ENCODE measurements at places on chromosomes 12 and 14.
A peak's percentile ranks its signal among the peaks of the same experiment; 100 is the strongest.

- DNase-seq = no peak
Measured at GRCh38 chr14:103317976-103318580, 16.0 kb upstream of the EIF5 start.

- no peak for DNase-seq
Measured at GRCh38 chr12:62774794-62775193, 160.2 kb downstream of the PPM1H start.

DNA sequence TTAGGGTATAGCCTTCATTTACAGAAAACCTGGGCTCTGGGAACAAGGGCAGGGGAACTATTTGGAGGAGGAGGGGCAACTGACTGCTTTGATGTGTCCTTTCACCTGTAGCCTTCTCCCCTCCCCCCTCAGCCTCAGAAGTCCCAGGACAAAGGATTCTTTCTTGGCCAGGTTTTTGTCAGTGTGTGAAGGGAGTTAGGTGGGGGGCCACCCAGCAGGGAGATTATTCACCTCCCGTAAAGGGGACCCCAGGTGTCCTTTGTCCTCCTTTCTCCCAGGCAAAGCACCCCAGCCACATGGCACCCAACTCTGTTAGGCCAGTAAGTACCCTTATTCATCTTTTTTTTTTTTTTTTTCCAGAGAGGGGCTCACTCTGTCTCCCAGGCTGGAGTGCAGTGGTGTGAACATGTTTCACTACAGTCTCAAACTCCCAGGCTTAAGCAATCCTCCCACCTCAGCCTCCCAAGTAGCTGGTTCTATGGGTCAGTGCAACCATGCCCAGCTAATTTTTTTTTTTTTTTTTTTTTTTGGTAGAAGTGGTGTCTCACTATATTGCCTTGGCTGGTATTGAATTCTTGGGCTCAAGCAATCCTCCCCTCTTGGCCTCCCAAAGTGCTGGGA, 723 bp upstream of the NFE2 start:
- no peak for DNase-seq

- no peak for DNase-seq
Measured at GRCh38 chr14:79502136-79502750, 709.1 kb downstream of the DIO2 start.

DNA sequence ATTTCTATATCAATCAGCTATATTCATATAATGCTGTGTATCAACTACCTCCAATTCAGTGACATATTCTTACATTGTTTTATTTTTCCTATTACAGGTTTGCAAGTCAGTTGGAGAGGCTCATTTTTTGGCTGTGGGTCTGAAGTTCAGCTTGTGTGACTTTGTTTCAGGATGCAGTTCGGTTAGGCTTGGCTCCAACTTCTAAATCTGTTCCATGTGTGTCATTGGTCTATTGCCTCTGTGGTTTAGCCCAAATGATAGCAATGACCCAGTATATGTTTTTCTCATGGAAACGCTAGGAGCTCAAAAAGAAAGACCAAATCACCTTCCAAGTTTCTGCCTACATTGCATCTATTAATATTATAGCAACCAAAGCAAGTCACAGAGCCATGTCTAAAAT, 848.6 kb upstream of the LRFN5 start:
- DNase-seq = no peak

- no peak for DNase-seq
Measured at GRCh38 chr12:54564768-54565167, 15.4 kb downstream of the PDE1B start.

- DNase-seq = no peak
Measured at GRCh38 chr12:68962877-68963855, 30.2 kb upstream of the CPM start.

DNA sequence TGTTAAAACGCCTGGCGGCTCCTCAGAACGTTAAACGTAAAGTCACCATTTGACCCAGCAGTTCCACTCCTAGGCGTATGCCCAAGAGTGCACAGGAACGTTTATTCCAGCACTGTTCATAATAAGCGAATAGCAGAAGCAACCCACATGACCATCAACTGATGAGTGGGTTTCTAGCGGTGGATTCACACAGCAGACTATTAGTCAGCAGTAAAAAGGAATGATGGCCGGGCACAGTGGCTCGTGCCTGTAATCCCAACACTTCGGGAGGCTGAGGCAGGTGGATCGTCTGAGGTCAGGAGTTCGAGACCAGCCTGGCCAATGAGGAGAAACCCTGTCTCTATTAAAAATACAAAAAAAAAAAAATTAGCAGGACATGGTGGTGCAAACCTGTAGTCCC, 22.4 kb upstream of the FBRSL1 start:
- DNase-seq = no peak

DNA sequence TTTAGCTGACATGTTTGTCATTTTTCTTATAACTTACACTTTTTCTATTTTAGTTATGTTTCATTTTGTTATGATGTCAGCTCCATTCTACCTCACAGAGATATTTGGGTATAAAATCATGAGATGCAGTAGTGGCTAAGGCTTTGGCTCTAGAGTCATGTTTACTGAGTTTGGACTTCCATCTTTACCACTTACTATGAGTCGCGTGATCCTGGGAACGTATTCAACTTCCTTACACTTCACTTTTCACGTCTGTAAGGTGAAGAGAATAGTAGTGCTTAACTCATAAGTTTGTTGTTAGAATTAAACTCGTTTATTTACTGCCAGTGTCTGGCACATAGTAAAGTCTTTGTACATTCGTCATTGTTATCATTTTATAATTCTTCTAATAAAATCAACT, 126.3 kb downstream of the ERC1 start:
- no peak for DNase-seq

- DNase-seq = peak; percentile 30
Measured at GRCh38 chr12:83826112-83826511, 1086.5 kb downstream of the SLC6A15 start.

- DNase-seq = no peak
Measured at GRCh38 chr14:100246809-100247428, 8.0 kb downstream of the YY1 start.

DNA sequence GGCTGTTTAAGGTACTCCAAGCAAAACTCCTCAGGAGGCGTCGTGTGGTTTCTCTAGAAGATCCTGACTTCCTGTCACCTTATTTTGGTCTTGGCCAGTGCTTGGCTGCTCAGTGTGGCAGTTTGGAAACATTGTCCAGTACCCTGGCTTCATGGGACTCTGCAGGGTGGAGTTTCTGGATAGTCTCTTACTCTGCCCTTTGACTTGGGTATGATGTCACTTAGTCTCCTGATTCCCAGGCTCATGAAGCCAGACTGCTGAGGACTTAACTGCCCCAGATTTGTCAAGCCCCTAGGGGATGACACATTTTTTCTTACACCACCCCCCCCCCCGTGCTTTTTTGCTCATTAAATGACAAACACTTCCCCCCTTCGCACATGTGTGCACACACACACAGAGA, 82.7 kb downstream of the ADCK1 start:
- no peak for DNase-seq

DNA sequence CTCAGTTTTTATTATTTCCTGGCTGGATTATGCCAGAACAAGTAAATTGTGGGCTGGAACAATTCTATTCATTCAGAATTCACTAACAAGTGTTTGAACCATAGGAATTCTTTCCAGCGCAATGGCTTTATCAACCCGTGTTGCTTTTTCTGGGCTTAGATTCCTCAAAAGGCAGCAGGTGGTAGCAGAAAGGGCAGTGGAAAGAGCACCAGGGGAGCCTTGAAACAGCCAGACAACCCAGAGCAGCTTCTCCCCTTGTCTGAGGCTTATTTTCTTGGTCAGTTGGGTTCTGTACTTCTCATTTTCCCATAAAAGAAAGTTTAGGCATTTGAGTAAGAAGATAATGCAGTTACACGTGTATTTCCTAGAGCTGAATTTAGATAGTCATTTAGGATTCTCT, 130.7 kb downstream of the OTOGL start:
- no peak for DNase-seq

DNA sequence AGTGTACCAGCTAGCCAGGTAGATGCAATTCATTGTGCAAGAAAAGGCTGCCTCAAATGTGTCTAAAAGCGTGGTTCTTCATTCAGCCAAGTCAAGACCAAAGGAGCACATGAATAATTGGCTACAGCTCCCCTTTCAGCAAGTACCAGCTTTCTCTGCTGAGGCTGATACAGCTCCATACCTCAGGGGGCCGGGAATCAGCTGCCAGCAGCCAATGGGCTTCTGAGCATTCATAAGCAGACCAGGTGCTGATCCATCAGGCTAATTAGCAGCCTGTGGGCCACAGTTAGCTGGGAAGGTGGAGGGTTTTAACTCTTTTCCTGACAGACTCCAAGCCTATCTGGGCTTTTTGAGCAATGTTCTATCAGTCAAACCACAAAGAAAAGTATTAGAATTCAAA, 264.7 kb downstream of the APAF1 start:
- DNase-seq = no peak

DNA sequence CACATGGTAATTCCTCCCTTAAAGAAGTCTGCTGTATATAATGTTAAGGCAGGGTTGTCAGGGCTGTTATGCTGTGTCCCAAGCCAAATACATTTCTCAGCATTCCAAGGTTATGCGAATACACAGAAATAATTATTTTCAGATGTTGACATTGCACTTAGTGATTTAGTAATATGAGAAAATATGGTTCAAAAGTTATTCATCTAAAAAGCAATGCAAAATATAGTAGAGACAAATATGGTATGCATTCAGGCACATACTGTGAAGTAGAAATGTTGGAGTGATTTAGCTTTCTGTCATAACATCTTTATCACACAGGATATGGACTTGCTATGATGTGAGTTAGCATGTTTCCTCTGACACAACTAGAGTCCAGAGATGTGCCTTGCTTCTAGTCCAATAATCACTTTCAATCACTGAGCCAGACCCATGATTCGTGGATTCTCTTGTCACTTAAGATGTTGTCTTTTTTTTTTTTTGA, 70.0 kb downstream of the PDE3A start:
- DNase-seq = no peak

DNA sequence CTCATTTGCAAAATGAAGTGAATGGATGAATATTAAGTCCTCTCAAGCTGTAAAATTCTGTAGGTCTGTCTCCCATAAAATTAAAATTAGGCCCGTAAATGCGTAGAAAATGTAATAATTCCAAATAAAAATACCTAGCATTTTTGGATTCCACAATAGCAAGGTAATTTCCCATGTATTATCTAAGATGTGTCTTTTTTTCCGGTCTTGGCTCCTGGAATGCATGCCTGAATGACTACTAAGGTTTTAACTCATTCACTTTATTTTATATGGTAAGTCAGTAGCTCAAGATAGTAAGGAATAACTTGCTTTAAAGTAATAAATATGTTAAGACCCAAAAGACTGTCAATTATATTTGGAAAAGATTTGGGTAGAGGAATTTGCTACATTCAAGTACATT, 11.1 kb downstream of the TXNRD1 start:
- DNase-seq = no peak

- DNase-seq = peak; percentile 70
Measured at GRCh38 chr12:48980953-48981756, 3.0 kb downstream of the WNT1 start.

DNA sequence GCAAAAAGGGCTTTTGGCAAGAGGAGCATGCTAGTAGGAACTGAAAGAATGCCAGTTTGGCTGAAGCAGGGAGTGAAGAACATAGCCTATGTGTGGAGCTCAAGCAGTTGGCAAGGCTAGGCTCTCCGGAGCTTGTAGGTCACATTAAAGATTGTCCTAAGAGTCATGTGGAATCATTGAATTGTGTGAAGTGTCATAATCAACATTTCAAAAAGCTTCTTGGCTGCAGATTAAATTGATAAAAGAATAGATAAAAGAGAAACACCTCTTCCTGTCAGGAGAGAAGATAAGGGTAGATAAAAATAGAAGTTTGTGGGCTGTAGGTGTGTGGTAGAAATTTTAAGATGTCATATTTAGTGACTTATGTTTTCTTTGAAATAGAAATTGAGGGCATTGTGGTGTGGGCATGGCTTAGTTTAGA, 36.1 kb downstream of the CPSF6 start:
- DNase-seq = no peak

DNA sequence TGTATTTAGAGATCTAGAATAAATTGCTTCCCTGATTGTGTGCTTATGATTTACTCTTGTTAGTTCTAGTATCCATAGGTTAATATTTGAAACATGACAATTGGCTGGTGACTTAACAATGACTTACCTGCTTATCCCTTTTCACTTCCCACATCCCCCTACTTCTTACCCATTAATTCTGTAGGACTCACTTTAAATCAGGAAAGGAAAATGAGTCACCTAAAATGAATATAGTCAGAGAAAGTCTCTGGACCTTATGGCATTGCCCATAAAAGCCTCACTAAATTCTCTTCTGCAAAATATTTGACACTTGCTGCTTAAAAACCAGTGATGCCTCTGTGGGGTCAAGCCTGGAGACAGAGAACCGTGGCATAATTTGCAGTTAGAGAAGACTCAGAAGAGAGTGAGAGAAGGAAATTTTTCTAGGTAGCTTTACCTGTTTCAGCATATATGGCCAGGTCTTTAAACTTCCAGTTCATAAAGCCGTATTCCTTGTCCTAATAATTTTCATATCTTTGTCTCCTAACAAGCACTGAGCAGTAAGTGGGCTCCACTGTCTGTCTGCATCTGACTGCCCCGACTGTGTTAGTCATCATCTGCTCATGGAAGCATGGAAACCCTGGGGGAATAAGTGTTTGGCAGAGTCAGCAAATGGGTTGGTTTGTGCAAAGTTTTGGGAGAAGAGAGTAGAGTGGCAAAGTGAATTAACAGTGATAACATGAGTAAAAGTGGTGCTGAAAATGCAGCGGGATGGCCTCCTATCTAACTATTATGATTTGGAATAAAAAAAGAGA, 294.4 kb downstream of the AKAP6 start:
- no peak for DNase-seq

GRCh38 chr12:105235281-105235731, 668 bp downstream of the APPL2 start:
- DNase-seq = no peak

- DNase-seq = peak; percentile 73
Measured at GRCh38 chr12:7188562-7189397, 706 bp upstream of the PEX5 start.

- no peak for DNase-seq
Measured at GRCh38 chr12:132460571-132460970, 29.4 kb upstream of the FBRSL1 start.

DNA sequence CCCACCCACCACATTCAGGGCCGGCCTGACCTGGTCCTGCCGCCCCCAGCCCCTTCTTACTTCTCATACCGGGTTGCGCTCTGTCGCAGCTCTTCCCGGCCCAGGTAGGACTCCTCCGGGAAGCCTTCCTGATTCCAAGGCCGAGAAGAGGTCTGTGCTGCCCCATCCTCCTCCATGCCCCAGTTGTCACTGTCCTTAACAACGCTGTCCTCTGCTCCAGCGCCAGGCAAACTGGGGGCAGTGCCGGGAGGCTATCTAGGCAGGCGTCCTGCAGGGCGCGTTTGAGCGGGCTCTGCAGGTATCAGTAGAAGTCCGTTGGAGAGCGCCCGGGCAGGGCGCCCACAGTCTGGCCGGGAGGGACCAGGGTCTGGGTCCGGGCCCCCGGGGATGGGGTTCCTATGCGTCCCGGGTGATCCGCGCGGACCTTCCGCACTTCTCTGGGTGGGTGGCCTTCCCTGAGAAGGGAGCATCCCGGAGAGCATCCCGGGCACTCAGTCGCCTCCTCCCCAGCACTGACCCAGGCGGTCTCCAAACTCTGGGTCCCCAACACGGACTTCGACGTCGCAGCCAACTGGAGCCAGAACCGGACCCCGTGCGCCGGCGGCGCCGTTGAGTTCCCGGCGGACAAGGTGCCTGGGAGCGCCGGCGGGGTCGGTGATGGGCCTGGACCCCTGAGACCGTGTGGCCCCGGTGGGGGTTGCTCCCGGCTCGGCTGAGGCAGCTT, 900 bp downstream of the AMN start:
- no peak for DNase-seq

All from activated CD8-positive, alpha-beta T cell treated with anti-CD3 and anti-CD28 coated beads, Interleukin-2, amount 10 ng/mL, durations not matched to agents 7 days and 5 days (primary cell).